ENCODE measurements at places on chromosomes 6 and 20.

GRCh38 chr6:137806914-137807682 lies 60.0 kb upstream of the TNFAIP3 start:
- DNase-seq = no peak

DNA sequence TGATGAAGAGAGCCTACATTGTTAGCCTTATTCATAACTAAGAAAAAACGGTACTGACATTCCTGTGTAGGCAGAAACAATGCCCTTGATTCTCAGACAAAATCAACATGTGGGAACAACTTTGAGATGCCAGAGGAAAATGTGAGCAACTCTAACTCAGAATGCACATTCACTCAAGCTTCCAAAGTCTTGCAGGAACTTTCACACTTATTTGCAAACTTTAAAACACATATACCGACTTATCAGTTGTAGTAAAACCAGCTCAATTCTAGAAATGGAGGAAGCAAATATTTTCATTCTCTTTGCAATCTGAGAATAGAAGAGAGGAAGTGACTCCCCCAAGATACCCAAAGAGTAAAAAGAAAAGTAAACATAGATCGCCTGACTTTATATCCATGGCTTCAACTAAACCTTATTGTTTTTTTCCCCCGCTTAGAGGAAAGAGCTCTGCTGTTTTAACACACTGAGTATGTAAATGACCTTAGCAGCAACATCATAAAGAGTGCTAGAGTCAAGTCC lies 117.6 kb downstream of the EPB41L2 start:
- no peak for DNase-seq

DNA sequence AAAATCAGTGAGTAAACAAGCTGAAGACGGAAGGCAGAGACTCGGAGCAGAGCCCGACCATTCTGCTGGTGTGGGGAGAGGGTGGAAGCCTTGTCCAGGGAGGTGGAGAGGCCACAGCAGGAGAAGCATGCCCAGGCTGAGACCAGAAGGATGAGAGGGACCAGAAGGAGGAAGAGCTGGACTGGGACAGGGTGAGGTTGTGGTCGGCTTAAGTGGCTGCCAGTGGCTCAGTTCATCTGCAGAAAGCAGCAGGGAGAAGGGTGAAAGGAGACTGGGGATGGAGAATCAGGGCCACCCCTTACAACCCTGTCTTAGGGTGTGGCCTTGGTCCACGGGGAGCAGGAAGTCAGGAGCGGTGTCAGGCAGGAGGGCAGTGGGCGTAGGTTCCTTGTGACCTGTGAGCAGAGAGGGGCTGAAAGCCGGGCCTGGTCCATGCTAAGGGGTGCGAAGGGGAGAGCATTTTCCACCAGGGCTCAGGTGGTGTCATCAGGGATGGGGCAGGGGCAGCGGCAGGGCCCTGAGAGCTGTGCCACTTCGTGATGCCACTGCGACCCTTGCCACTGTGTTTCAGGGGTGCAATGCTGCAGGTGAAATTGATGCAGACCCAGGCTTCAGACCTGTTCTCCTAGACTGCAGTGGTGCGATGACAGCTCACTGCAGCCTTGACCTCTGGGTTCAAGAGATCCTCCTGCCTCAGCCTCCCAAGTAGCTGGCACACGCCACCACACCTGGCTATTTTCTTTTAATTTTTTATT lies 81.1 kb downstream of the TTLL2 start:
- DNase-seq = no peak

GRCh38 chr20:24492031-24492607 lies 22.7 kb downstream of the SYNDIG1 start:
- DNase-seq = no peak

GRCh38 chr6:117317261-117317660 lies 51.9 kb downstream of the VGLL2 start:
- DNase-seq = peak; percentile 8

DNA sequence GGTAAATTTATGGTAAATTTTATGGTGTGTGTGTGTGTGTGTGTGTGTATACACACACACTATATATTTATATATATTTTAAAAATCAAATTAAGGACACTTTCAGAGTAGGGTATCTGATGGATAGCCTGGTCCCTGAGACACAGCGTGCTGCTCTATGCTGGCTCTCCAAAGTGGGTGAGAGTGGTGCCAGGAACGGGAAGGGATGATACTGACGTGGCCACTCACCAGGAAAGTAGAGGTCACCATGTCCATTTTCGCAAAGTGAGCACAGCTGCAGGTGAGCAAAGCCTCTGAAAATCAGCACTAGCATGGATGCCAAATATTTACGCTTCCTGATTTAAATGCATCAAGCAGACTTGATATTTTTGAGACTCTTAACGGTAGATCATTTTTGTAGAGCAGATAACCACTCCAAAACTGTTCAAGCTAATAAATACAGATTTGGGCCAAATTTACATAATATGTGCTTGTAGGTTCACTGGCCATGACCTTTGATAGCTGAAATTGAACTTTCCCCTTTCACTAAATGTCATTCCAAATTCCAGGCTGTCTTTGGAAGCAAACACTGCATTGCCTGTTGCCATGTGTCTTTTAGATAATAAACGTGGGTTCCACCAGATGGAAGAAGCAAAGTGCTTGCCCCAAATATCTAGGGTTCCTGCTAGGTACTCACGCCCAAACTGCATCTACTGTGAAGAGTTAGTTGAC lies 116.6 kb downstream of the ATXN1 start:
- DNase-seq = no peak

DNA sequence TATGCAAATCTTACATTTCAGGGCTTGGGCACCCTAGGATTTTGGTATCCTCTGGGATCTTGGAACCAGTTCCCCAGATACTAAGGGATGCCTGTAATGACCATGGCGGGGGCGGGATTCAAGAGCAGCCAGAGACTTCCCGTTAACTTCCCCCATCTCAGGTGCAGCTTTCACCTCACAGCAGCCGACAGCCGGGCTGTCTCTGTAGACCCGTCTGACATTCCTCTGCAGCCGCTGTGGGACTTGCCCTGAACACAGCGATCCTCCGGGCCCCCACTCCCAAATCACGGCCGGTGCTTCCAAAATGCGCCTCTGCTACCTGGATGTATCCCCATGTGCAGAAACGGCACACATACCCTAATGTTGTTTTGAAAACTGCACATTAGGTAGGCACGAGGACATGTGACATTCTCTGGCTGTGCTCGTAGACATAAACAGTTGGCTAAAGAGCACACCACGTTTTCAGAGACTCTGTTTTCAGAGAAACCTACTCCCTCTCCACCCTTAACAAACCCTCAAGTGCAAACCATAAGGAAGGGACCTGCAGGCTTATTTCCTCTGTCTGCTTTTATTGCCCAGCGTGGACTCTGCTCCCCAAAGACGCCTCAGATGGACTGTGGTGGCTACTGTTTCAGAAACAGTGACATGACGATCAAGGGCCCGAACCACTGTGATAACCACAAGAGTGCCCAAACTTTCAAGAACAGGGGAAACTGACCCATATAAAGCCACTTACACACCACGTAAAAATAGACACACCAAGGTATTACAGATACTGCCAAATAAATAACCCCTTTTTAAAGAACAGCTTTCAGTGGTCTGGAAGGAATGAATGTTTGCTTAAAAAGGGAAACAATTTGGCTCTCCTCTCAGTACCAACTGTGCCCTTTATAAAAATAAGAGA lies 72.9 kb upstream of the FOXC1 start:
- no peak for DNase-seq
